Omental fat pad (tissue), 4 donors: ENCODE measurements at places on chromosomes 2 and 18. TPM values are rescaled to one million over a fixed set of nuclear protein-coding genes. Genes with fewer than 3 reads are reported as not detected.

TTL gene
- total RNA-seq: 43.1 TPM

DNA sequence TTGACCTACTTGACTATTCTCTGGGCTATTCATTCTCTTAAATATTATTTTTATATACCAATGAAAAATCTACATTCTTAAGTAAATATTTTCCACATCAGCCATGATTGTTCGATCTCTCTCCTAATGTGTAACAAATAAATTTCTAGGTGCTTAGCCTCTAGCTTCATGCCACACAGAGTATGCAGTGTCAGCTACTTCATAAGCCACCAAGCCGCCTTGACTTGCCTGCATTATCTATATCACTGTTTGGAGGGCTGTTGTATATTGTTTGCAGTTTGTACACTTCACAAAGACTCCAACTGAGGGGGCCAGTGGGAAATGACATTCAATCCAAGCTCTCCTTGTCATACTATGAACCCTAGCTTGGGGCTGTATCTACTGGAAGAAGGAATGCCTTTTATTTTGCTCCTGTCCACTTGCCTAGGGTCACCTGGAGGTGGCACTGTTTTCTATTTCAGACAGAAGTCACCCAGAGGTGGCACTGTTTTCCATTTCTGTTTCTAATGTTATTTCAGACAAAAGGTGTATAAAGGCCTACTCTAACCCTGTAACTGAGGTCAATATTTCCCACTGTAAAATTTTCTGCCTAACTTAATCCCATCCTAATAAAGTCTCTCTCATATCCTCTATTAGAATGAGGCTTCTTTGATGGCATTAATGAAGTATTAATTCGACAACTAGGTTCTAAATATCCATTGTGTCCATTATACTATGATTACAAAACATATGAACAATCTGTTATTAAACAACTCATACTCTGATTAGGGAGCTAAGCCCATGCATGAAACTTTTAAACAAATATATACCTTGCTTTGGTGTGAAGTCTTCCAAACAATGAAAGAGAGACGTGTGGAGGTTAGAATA lies 36.4 kb downstream of the COL5A2 start:
- DNase-seq: no peak

GRCh38 chr2:19895535-19895934 lies 6.2 kb downstream of the TTC32 start:
- no peak for DNase-seq

GRCh38 chr2:43708178-43708577 lies 31.9 kb upstream of the C1GALT1C1L start:
- DNase-seq: no peak

CD302 gene
- 81.2 TPM for total RNA-seq

DNA sequence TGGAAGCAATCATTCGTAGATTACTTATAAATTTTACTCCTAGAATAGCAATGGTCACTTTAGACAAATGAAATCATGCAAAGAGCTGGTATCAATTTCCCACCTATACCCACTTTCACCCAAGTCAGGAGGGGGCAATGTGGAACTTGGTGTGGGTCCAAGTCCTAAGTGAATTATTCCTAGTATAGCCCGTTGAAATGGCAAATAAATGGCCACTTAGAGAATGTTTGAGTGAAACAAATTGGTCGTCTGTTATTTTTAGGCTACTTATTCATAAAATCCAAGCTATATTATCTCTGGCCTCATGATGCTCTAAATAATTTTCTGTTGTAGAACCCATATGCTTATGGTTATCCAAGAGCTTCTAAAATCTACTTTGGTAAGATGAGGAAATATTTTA lies 98.1 kb downstream of the MYO3B start:
- no peak for DNase-seq

AGXT gene
- total RNA-seq: 1.4 TPM

DNA sequence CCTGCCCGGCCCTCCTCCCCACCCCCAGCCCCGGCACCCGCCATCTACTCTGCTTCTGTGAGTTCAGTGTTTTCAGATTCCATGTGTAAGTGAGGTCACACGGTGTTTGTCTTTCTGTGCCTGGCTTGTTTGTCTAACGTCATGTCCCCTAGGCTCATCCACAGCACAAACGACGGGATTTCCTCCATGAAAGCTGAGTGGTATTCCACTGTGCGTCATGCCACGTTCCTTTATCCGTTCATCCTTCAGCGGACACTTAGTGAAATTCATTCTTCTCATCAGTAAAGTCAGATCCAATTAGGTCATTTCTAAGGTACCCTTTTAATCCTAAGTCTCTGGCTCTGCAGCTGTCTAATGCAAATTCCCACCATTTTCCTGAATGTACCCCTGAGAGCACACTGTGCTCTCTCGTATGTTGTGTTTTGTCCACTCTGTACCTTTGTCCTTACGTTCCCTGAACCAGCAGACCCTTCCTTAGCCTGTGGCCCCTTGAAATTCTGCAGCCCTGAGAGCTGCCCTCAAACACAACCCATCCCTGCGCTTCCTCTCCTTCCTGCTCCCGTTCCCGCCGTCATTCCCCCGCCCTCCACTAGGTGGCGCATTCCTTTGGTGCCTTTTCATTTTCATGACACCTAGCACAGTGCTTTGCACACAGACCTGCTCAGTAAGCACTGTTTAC lies 44.1 kb downstream of the TRAPPC12 start:
- peak; percentile 83 for DNase-seq

GRCh38 chr2:126678269-126679065 lies 22.5 kb downstream of the GYPC start:
- no peak for DNase-seq

DNA sequence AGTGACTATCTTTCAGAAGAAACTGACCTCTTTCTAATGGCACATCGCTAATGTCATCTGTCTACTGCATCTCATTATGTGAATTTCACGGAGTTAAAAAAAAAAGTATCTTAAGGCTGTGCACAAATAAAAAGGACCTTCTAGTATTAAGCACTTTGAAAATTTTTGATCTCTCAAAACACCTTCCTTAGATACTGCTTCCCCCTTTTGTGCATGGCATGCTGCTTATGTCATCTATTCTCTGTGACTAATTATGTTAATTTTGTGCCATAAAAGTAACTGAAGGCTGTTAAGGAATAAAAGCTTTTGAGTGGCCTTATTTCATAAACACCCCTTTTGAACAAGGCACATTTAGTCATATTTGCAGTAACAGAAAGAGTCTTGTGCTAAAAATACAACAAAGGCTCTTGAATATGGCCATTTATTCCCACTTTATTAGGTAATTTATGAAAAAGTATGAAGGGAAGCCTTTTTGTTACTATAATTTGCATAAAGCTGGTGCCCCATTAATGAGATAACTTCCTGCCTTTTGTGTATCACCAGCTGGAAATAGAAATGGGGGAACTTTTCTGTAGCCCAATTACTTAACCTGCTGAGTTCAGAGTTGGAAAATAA lies 1412.0 kb upstream of the ZEB2 start:
- DNase-seq: no peak

GRCh38 chr18:63465059-63465458 lies 11.7 kb upstream of the SERPINB5 start:
- DNase-seq: no peak

- DNase-seq: no peak
Observed at GRCh38 chr2:85064927-85065577, 68.1 kb upstream of the TCF7L1 start.

GRCh38 chr18:10768221-10768620 lies 242.4 kb downstream of the NAPG start:
- DNase-seq: no peak

DNA sequence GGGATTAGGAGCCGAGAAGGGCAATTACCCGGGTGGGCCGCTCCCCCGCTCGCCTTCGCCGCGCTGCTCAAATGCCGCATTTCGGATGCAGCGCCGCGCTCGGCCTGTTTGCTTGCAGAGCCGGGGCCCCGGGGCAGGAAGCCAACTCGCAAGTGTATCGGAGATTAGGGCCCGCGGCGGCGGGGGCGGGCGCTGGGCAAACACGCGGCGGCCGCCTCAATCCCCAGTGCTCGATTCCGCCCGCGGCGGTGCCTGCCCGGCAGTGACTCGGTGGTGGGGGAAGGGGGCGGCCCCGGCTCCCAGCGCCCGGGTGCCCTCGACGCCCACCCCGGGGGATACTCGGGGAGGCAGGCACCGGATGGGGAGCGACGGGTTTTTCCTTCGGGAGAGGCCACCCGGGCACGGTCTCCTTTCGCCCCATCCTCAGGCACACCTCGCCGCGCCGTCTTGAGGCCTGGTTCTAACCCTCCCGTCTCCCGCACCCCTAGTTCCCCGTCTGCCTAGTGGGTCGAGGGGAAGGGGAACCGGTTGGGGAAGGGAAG lies 26.6 kb upstream of the NOTO start:
- DNase-seq: peak; percentile 76

- no peak for DNase-seq
Observed at GRCh38 chr2:70450641-70451250, 102.9 kb downstream of the TGFA start.

GRCh38 chr18:45339810-45340550 lies 275.3 kb upstream of the SLC14A2 start:
- no peak for DNase-seq

IL37 gene
- total RNA-seq: not detected

GRCh38 chr2:198701481-198701880 lies 756.3 kb downstream of the SATB2 start:
- no peak for DNase-seq

DNA sequence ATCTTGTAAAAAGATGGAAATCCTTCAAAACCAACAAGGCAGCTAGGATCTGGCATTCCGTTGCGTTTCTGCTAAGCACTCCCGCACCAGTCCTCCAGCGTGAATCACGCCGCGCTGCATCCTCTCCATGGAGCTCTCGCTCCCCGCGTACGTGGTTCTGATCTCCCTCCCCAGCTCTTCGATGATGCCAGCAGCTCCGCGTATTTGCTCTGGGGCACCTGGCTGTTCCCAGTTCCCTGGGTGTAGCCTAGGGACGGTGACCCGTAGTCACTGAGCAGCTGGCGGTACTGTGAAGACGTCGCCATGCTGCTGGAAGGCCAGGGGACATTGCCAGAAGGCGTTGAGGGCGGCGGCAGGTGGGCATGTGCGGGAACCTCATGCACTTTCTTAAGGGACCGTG lies 407.5 kb downstream of the RNF144A start:
- DNase-seq: no peak

SPDYA gene
- total RNA-seq: 0.63 TPM

GNAL gene
- 5.4 TPM for total RNA-seq

HTR2B gene
- total RNA-seq: 1.3 TPM

IL18RAP gene
- total RNA-seq: 7.3 TPM

SCYGR4 gene
- not detected for total RNA-seq

GRCh38 chr2:63662028-63662804 lies 73.5 kb downstream of the MDH1 start:
- DNase-seq: no peak

DNA sequence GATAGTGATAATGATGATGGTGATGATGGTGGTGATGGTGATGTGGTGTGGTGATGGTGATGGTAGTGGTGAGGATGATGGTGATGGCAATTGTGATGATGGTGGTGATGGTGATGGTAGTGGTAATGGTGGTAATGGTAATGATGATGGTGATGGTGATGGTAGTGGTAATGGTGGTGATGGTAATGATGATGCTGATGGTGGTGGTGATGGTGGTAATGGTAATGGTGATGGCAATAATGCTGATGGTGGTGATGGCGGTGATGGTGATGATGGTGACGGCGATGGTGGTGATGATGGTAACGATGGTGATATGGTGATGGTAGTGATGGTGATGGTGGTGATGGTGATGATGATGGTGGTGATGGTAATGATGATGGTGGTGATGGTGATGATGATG lies 45.0 kb downstream of the ALK start:
- no peak for DNase-seq

POTEF gene
- total RNA-seq: not detected

- DNase-seq: no peak
Observed at GRCh38 chr2:129252781-129253460, 726.5 kb upstream of the RAB6C start.

DNA sequence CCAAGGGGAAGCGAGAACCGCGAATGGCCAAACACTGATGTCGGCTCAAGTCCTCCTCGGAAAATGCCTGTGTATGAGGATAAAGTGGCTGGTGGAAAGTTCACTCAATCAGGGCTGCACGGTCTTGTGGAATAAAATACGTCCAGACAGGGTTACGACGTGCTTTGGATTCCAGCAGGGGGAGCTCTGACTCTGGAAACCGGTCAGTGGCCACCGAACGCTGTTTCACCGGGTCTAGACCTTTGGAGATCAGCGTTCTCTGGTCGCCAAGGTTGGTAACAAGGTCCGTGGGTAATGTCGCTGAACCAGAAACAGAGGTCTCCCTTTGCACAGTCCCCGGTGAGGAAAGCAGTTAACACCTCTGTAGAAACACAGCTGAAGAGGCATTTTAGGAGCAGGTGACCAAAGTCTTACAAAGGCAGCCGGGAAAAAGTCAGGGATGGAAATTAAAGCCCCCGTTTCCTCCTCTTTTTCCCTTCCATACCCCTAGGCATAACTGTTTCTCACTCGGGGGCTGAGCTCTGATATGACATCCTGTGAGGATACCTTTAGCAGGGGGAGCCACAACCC lies 47.8 kb downstream of the CDCA7 start:
- DNase-seq: peak; percentile 58

COL3A1 gene
- 237 TPM for total RNA-seq

STPG4 gene
- 0.63 TPM for total RNA-seq
